ENCODE measurements at places on chromosomes 3 and 15. TPM values are rescaled to one million over a fixed set of nuclear protein-coding genes. Genes with fewer than 3 reads are reported as not detected.

Gene ZKSCAN7
- total RNA-seq: 5.7 TPM

Gene P2RY14
- total RNA-seq: not detected

Gene MED12L
- 0.66 TPM for total RNA-seq

Gene LMCD1
- 21.3 TPM for total RNA-seq

Gene PPM1M
- total RNA-seq: 19.5 TPM

Gene GATA2
- total RNA-seq: 4.1 TPM
